ENCODE measurements at places on chromosomes 6 and 20.

DNA sequence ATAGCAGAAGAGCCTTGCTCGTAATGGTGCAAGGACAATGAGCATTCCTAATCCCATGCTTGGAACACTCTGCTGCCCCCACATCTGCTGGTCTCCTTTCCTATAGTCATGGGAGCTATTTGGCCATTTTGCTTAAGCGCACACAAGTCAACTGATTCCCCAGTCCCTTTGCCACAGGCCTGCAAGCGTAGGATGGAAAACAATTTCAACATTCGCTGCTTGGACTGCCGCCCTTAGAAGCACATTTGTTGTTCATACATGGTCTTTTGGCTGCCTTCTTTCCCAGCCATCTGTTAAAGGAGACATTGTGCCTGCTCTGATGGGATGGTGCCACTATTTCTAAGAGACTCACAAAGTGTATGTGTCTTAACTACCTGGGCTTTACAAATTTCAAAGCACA is 96.9 kb downstream of the RFX6 start:
- DNase-seq = no peak

- no peak for DNase-seq
These were observed 69.3 kb upstream of the STMND1 start for GRCh38 chr6:17032590-17032987.

- no peak for DNase-seq
These were observed 93.4 kb upstream of the MPC1 start for GRCh38 chr6:166476061-166476591.

- no peak for DNase-seq
These were observed 6.5 kb downstream of the IP6K3 start for GRCh38 chr6:33740204-33740608.

DNA sequence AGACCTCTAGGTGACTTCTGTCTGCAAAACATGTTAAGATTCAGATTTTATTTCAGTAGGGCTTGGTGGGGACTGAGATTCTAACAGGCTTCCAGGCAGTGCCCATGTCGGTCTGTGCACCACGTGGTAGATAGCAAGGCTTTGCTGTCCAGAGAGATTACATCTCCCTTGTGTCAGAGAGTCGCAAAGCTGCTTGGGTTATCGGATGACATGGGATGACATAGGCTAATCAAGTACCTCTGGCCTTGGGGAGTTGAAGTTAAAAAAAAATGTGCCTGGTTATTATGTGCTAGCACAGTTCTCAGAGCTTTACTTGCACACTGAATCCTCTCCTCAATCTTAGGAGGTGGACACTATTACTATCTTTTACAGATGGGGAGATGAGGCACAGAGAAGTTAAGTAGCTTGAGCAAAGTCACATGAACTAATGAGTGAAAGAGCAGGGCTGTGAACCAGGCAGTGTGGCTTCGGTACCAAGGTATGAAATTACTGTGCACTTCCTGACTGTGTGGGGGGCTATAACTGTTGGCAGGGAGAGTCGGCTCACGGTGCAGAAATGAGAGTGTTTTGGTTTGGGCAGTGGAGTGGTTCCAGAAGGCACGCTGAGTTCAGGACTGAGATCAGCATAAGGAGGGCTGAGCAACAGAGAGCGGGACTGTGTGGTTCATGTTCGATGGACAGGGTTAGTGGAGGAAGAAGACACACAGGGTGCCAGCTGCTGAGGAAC is 41.1 kb downstream of the FARS2 start:
- DNase-seq = peak; percentile 40

- DNase-seq = no peak
These were observed 86.4 kb downstream of the LY86 start for GRCh38 chr6:6674872-6675271.

DNA sequence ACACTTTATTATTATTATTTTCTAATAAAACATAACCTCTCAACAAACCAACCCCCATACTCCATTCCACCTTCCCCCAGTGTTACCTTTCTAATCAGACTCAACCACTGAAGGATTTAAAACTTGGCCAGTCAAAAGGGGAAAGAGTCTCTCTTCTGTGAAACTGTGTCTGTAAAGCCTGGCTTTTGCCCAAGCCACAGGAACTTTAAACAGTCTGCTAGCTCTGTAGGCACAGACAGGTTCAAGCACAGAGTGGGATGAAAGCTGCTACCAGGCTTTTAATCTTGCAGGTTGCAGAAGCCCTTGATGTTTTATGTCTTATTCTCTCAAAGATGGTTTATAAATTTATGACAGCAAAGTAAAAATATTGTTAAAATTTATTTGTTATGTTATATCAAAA is 585.7 kb downstream of the TENT5A start:
- no peak for DNase-seq

DNA sequence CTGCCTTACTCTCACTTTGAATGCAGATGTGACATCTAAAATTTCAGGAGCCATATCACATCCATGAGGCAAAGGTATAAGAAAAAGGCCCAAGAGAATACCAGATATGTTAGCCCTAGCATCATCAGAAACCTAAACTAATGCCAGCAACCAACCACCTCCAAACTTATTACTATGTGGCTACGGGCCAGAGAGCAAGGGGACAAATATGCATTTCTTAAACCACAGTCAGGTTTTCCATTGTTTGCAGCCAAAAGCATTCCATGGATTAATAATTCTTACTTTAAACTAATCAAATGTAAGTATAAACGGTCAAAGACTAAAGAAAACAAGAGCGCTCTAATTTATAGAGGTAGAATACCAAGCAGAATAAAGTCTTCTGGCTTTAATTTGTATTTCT is 84.7 kb downstream of the TASP1 start:
- DNase-seq = no peak

DNA sequence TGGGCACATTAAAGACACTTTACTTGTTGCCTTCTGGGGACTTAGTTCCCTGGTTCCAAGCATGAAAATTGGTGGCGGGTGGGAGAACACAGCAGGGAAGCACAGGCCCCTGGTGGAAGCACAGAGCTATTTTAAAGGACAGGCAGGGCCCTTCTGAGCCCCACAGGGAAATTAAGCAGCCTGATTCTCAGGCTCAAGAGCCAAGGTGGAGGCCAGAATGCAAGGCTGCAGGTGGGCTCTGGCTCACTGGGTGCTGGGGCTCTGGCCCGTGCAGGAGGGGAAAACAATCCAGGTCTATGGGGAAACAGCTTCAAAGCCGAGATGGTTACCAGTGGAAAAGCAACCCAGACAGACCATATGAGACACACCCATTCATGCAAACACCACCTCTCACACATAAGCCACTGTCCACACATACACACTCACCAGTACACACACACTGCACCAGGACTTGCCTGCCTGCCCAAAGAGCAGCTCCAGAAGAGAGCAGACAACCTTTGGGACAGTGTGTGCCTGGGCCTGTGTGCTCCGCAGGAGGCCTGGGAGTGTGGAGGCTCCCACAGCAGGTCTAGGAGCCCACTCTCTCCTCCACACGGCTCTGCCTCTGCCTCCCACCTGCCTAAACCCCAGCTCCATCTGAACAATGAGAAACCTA is 30.6 kb downstream of the TFEB start:
- no peak for DNase-seq

GRCh38 chr6:3849681-3850450 is 693 bp downstream of the FAM50B start:
- DNase-seq = no peak

GRCh38 chr20:37245216-37246150 is 16.1 kb downstream of the GHRH start:
- no peak for DNase-seq

GRCh38 chr6:52009466-52010140 is 77.8 kb downstream of the PKHD1 start:
- no peak for DNase-seq

DNA sequence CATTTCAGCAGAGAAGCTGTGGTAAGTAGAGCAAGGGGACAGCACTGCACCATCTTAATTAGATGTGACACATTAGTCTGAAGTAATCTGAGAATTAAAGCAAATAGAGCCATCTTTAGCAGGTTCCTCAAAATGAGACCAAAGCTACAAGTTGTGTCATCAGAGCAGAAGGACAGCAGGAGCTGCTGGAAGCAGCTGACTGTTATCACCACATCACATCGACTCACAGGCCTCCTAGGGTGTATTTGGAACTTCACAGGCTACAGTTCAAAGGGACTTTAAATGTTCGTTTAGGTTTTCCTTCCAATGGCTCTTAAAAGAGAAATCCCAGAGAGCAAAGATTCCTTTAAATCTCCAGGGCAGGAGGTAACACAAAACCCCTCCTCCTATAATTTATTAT is 69.5 kb downstream of the LCA5 start:
- no peak for DNase-seq

- no peak for DNase-seq
These were observed 41.1 kb upstream of the BMP6 start for GRCh38 chr6:7684843-7685242.

Data from stimulated activated CD8-positive, alpha-beta memory T cell treated with anti-CD3 and anti-CD28 coated beads, Interleukin-2, amount 100 ng/mL, for 48 hours (primary cell).